SHP77 (cell line): ENCODE measurements at places on chromosomes 4 and X.

- DNase-seq: no peak
These were observed 37.1 kb upstream of the SETD7 start for GRCh38 chr4:139593091-139593564.

DNA sequence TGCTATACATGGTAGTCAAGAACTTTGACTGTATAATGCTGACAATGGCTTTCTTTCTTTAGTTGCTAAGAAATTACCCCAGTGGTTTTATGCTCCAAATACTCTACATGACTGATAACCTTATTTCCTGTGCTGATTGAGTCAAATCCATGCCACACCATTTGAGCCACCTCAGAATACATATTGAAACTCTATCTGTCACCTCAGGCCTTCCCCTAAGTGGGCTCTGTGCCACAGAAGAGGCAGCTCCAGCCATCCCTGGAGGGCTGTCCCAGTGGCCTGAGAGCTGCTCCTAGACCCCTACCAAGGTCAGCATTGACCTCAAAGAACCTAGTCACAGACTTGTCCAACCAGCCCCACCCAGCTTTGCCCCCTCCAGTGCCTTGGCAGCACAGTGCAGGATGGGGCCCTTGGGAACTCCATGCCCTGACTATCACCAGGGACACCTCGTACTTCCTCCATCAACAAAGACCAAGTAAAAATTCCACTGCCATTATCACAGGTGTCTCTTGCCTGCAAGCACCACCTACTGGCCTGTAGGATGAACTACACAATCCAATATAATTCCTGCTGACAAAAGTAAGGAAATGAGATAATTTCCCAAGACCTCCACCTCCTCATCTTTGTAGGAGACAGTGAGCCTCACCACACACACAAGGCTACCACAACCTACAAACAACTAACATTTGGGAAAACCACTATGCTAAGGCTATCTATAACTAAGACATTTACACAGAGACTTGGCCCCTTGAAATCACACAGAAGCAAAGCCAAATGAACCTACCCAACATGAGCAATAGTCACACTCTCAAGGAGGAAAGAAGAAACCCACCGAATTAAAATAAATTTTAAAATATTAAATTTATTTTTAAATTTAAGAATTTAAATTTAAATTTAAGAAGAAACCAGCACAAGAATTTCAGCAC is 239.9 kb downstream of the NKX6-1 start:
- peak; percentile 28 for DNase-seq

DNA sequence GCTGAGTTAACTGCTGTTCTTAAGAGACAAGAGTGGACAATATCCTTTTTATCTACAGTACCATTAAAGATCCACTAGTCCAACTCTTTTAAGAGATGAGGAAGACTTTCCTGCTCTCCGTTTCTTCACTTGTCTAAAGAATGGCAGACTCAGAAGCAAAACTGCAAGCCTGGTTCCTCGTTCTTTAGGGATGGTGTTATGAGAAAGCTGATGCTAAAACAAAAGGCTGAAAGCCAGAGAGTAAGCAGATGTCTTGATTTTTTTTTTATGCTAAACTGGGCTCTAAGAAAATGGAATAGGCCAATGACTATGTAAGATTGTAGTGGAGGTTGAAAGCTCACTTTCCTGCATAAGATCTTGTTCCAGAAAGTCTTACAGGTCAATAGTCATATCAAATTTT is 78.1 kb downstream of the CNGA2 start:
- DNase-seq: no peak

DNA sequence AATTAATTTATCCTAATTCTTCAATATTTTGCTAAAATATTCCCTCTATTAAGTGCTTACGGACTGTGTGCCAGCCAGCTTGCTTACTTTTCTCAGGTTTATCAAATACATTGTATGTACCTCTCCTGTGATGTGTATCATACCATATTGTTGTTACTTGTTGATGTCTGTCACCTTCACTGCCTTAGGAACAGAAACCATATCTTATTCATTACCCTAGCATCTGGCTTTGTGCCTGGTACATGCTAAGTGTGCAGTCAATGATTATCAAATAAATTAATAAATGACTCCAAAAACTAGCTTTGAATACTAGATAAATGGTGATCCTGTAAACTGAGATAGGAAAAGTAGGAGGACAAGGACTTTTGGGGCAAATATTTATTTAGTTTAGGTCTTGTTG is 6.9 kb downstream of the CLCN3 start:
- DNase-seq: no peak

GRCh38 chr4:12579172-12579571 is 905.0 kb downstream of the RAB28 start:
- DNase-seq: no peak

DNA sequence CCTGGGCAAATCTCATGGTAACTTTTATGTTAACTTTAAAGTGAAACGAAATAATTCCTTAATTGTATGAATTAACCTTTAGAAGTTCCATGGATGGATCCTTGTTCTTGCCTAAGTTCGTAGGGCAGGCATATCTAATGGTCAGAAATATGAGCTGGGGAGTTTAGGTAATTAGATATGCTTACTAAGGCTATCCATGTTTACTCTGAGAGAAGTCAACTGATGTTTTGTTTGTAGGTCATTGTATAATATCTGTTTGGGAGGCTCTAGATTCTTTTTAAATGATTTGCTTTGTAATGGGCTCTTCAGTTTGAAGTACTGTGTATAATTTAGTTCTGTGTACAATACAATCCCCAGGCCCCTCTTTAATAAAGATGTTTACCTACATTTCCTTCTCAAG is 117.0 kb downstream of the DCK start:
- no peak for DNase-seq

- no peak for DNase-seq
These were observed 375.6 kb upstream of the EPHA5 start for GRCh38 chr4:66045913-66046312.

DNA sequence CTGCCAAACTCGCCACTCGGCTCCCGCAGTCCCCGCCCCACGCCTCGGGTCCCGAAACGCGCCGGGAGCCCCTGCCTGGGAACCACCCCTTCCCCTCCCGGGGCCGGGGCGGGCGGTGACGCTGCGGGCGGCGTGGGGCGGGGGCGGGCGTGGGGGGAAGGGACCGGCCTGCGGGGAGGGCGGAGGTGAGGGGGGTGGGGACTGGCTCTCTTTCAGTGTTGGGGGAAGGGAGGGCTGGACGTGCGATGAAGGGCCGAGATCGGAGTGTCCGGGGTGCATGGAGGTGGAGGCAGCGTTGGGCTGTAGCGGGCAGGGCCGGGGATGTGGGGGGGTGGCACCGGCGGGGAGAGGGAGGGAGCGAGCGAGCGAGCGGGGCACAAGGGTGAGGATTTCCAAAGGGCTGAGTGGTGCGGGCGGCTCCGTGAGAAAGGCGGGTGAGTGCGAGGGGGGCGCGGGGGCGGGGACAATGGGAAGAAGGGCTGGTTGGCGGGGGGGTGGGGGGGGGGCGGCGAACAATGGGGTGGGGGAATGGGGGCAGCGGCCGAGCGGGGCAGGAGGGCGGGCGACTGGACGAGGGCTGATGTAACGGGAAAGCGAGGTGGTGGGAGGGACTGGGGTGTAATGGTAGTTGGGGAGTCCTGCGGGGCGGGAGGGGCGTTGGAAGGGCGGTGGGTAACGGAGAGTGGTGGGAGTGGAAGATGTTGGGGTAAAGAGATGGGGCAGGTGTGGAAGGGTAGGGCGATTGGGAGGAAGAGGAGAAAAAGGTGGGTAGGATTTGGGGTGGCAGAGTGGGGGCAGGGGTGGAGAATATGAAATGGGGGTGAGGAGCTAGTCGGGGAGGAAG is 578 bp downstream of the DCUN1D4 start:
- DNase-seq: peak; percentile 63

DNA sequence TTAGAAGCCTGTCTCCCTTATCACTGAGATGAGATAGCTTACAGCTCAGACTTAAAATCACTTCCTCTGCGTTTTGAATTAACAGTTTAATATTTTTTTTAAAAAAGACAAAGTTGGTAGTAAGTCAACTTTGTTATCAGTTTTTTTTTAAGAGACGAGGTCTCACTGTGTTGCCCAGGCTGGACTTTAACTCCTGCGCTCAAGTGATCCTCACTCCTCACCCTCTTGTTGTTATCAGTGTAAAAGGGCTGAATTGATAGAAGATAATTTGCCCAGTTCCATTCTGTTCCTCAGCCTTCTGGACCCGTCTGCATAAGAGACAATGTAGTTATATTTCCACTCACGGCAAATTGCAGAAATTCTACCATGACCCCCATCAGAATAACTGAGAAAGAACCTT is 245.4 kb downstream of the DCTD start:
- DNase-seq: no peak
